Left lobe of liver (tissue), 2 donors: ENCODE measurements at places on chromosomes 2 and 18. TPM values are rescaled to one million over a fixed set of nuclear protein-coding genes. Genes with fewer than 3 reads are reported as not detected.

GRCh38 chr18:22739789-22740188 is 193.3 kb upstream of the RBBP8 start:
- DNase-seq = no peak

GRCh38 chr2:191166111-191166755 is 15.4 kb upstream of the STAT4 start:
- DNase-seq = no peak

DNA sequence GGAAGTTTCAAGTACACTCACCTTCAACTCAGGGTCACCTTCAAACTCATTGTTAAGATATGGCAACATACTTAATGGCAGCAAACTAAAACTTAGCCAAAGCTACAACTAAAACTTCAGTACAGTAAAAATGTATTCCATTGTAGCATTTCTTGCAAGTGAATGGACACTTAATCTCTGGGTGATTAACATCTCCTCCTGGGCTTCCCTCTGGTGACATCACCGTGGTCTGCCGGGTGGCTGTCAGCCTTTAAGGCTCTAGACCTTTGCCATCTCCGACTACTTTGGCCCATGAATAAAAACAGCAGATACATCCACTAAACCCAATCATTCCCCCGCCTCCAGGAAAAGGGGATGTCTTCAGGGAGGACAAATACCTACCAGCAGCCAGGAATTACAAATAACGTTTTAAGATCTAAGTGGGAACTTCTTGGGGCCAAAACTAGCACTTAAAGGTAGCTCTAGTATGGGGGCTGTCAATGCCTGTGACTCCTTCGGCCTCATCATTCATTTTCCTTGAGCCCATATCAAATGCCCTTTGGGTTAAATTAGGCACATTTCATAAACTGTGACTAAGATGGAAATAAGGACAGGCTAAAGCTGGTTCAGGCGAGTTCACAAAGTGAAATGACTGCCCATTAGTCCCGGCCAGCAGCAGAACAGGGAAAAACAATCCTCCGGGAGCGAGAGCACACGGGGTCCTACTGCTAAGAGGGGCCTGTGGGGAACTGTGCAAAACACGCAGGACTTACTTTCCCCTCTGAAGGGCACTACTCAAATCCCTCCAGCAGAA is 1.1 kb downstream of the TFCP2L1 start:
- no peak for DNase-seq

DNA sequence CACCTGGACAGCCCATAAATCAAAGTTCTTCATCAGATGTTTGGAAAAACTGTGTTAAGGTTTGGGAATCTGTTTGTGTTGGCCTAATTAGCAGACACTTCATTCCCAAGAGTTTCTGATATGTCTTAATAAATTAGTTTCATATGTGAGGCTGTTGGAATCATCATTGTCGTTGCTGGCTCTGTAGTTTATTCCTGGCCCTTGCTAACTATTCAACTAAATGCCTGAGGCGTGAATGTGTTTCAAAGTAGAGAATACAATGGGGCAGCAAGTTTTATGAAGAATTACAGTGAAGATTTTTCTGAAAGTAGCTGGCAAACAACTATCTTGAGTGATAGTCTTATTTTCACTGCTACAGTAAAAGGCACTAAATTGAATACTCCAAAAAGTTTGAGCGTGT is 141.1 kb downstream of the PARD3B start:
- no peak for DNase-seq

Gene PPP1R1C
- total RNA-seq = 7.2 TPM

Gene SLC4A5
- 1.2 TPM for total RNA-seq

Gene CXCR1
- total RNA-seq = 0.30 TPM
